GM12891 (cell line): ENCODE measurements at places on chromosomes 3 and 15.

DNA sequence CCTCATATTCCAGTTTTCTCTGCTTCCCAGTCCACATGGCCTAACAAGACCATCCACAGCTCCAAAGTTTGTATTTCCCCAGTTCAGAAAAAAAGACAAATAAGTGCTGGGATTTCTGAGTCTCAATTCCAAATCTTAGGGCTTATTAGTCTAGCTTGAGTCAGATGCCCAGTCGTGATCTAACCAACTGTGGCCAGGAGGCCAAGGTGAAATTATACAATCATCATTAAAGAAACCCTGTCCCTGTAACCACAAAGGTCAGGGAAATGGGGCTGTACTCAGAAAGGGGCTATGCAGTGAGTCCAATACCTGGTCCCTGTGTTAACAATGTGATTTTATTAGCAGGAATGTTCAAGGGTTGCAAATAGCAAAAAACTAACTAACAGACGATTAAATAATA is 40.5 kb upstream of the MITF start:
- no peak for DNase-seq

GRCh38 chr3:87855211-87855610 is 203.6 kb downstream of the CGGBP1 start:
- no peak for DNase-seq

DNA sequence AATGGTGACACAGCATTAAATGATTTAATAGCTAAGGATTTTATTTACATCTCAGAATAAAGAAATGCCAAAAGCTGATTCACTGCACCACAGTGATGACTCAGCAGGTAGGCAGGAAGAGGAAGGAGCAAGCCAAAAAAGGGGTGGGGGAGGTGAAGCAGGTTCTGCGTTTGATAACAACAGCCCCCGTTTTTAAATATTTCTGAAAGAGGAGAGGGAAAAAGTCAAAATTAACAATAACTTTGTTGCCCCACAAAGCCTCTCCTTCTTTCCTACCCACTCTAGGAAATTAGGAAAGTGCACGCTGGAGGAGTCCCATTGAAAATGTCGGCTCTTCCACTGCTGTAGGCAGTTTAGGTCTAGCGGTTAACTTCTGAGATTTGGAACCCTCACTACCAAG is 9.9 kb upstream of the CCDC54 start:
- no peak for DNase-seq

DNA sequence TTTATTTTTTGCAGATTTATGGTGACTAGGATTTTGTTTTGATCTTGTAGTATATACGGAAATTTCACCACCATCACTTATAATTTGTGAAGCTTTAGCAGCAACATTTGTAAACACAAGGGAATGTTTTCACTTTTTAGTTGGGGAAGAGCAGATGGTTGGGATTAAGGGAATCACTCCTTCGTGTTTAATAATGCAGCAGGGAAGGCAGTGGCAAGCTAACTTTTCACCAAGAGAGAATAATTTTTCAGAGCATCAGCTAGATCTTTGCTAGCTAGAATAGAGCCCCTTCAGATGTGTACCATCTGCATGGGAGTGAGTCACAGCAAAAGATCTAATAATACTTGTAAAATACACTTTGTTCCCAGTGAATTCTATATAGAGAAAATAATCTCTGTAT is 632.7 kb downstream of the CADM2 start:
- no peak for DNase-seq

GRCh38 chr15:39413558-39413957 is 167.3 kb upstream of the THBS1 start:
- no peak for DNase-seq

GRCh38 chr3:114127517-114127916 is 51.3 kb downstream of the DRD3 start:
- DNase-seq = no peak

DNA sequence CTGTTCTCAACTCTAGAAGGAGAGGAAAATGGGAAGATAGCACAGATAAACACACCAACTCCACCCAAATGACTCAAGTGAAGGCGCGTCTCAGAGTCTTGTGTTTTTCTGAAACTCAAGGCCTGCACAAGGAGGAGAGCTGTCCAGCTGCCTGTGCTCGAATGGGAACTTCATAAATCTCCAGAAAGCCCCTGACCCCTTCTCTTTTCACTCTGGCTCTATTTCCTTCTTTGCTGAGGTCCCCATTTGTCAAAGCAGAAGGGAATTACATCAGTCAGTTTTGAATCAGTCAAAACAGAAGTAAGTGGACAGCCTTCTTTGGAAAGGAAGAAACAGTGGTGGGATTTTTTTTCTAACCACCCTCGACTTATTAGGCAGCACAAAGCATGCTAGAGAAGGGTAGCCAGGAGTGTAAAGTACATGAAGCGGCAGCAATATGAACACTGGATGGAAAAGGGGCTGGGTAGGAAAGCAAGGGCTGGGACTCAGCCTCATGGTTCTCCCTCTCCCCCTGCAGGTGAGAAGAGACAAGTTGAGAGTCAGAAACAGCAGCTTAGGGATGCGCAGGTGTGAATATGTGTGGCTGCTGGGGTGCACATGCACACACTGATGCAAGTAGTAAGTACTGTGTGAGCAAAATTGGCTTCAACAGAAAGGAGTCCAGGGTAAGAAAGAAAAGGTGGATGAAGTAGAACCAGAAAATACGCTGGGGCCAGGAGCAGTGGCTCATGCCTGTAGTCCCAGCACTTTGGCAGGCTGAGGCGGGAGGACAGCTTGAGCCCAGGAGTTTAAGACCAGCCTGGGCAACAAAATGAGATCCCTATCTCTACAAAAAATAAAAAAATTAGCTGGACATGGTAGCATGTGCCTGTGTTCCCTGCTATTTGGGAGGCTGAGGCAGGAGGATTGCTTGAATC is 36.6 kb upstream of the MAGEF1 start:
- no peak for DNase-seq

DNA sequence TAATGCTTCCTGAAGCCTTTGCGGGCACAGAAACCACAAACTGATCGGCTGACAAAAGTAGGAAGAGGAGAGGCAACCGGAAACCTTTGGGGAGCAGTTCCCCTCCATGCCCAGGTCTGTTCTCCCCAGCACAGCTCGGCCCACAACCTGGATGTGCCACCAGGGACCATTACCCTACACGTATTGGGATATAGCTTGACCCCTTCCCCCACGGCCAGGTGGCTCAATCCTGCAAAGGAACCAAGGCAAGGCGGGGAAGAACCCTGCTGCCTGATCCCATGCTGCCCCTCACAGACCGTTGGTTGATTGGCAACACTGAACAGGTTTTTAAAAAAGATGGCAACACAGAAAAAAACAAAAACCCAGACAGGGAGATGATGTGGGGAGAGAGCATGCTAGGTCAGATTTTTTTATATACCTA is 19.7 kb upstream of the TCAIM start:
- DNase-seq = no peak

- no peak for DNase-seq
Observed at GRCh38 chr3:102162251-102162650, 272.6 kb upstream of the ZPLD1 start.

DNA sequence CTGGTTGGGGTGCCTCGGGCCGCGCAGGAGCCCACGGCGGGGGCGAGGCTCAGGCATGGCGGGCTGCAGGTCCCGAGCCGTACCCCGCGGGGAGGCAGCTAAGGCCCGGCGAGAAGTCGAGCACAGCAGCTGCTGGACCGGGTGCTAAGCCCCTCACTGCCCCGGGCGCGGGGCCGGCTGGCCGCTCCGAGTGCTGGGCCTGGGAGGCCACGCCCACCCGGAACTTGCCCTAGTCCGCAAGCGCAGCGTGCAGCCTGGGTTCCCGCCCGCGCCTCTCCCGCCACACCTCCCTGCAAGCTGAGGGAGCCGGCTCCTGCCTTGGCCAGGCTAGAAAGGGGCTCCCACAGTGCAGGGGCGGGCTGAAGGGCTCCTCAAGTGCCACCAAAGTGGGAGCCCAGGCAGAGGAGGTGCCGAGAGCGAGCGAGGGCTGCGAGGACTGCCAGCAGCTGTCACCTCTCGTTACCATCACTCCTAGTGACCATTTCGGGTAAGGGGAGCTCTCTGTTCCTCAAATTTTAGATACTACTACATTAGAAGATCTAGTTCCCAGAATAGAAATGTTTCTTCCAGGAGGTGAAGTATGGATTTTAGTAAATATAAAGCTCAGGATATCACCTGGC is 417.0 kb upstream of the AGTR1 start:
- no peak for DNase-seq

DNA sequence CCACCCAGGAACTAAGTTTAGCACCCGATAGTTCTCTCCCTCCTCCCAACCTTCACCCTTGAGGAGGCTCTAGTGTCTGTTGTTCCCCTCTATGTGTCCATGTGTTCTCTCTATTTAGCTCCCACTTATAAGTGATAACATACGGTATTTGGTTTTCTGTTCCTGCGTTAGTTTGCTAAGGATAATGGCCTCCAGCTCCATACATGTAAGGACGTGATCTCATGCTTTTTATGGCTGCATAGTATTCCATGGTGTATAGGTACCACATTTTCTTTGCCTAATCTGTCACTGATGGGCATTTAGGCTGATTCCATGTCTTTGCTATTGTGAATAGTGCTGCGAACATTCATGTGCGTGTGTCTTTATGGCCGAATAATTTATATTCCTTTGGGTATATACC is 66.9 kb upstream of the TRA2B start:
- DNase-seq = no peak

GRCh38 chr15:56249092-56249491 is 5.4 kb upstream of the RFX7 start:
- DNase-seq = no peak

DNA sequence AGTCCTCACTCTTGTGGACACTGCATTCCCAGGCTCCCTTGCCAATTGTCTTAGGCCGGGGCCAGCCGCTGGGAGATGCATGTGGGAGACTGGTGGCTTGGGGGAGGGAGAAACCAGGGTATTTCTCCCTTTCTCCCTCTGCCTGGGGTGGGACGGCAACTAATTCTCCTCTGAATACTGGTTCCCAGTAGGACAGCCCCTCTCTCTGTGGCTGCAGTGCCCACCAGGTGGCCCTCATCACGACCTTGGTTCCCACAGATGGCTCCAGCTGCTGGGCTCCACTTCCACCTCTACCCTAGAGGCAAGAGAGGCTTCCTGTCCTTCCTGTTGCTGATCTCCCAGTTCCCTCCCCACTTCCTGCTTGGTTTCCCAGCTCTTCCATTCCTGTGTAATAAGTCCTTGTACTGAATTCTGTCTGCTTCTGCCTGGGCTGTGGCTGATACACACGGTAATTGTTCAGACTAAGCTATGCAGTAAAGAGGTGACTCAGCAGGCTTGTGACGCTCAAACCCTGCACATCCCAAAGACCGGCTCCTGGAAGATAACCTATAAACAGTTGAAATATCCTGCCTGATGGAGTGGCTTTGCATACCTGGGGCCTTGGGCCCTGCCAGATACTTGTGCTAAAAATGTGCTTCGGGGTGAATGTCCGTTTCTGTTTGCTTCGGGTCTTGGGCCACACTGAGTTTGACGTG is 20.4 kb upstream of the COPG1 start:
- no peak for DNase-seq

DNA sequence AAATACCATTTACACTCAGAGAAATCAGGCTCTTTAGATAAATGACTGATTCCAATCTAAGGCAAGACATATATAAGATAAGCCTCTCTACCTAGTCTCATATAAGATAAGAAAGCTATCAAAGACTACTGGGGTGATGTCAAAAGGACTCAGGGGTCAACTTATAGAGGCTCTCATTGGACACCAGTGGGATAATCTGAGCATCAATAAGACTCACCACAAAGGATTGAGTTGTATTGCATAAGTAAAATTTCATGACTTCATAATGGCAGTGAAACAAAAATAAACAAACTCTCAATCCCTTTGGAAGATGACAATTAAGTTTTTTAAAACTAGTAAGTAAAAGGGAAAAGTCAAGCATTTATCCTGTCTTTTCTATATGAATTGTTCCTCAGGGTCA is 317.8 kb downstream of the SHQ1 start:
- no peak for DNase-seq

DNA sequence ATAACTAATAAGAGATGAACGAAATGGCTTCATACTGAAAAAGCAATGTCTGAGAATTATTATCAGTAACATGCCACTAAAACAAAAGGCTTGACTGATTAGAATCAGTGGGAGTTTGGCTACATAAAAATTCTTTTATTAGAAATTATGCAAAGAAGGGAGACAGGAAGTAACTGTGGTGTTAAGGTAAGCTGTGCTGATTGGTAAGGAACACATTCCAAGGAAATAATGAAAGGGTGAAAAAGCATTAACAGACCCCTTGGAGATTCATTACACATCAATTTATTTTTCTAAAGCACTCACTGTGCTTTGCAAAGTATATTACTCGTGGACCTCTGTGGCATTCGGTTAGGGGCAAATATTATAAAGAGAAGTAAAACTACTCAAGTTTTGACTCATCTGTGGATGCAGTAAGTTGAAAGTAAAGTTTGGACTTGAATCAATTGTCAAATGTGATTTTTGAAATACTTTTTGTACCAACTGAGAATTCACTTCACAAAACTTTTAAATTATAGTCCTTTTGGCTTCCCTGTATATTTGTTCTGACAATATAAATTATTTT is 176.1 kb upstream of the ZPLD1 start:
- no peak for DNase-seq

DNA sequence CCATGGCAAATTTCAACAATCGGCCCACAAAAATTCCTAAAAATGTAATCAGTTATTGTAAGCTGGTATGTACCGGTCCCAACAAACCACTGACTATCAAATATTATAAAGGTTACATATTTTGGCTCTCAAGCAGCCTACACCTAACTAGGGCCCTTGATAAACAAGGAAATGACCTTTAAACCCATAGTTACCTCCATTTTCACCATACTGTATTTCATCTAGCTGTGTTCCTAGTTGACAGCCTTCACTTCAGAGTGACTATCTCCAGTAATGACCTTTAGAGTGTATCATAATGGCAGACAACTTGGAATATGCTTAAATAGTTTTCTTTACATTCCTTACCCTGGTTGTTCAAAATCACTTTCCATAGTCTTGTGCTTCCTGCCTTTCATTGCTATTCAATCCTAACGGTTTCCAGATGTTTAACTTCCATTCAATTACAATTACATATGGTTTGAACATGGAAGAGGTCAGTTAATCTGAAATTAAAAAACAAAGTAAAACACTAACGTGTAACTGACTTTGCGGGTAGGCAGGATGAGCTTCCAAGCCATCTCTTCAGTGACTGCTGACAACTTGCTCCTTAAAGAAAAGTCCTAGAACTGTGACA is 111.9 kb upstream of the TSC22D2 start:
- DNase-seq = no peak

DNA sequence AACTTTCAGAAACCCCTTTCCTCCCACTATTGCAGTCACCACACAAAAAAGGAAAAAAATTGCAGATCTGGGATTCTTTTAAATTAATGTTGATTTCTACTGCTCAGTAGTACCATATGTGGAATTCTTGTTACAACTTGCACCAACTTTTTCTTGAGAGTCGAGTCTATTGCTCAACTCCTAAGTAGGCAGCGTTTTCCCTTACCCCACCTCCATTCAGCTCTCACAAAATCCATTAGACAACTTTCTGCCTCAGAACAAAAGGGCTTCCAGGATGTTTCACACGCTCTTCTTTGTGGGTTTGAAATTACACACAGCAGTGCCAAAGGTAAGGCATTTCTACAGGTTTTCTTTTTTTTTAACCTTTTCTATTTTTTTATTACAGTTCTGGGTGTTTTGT is 179.5 kb downstream of the ANXA2 start:
- no peak for DNase-seq
